ENCODE measurements at places on chromosomes 12 and 14.

DNA sequence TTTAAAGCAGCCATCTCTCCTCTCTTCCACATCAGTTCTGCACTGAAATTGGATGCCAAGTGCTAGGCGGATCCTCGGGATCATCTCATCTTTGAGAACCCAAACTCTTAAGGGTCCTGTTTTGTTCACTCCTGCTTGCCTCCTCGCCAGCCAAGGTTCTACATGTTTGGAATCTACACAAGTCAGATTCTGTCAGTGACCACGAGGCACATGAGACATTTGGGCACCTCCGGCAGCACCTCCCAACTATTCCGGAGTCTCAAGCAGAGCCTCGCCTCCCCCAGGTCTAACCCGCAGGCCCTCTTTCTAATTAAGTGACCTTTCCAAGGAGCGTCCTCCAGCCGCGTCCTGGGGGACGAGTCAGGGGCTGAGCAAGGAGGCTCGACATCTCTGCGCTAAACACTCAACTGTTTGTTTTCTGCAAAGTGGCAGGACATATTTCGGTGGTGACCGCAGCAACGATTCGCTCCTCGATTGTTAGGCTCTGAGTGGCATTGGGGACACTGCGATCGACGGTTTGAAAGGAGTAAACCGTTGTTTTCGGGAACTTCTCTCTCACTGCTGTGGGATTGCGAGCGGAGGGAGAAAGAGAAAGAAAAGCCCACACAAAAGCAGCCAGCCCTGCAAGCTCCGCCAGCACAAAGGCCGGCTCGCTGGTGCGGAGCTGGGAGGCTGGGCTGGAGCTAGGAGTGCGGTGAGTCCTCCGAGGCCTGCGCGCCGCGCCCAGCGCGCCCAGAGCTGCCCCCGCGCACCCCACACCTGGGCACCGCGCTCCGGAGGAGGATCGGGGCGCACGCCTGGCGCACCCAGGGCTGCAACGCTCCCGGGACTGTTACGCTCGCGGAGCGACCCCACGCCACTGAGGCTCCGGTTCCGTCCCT is 640 bp downstream of the ARMH4 start:
- DNase-seq = peak; percentile 10

GRCh38 chr14:60242429-60242828 is 6.6 kb upstream of the PPM1A start:
- DNase-seq = no peak

DNA sequence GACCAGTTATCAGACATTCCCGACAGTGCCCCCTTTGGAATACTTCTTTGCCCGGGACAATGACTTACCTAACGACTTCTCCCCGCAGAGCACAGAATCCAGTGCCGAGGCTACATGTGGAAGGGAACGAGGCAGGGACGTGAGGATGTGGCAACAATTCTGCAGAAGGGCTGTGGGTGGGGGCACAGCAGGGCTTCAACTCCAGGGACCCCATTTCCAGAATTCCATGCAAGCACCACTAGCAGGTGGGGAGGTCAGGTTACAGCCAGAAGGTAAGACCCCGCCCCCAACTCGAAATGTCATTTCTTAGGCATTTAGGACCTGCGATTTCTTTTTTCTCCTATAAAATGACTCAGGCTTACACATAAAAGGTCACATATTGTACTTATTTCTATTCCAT is 207.9 kb downstream of the TMEM132C start:
- no peak for DNase-seq

DNA sequence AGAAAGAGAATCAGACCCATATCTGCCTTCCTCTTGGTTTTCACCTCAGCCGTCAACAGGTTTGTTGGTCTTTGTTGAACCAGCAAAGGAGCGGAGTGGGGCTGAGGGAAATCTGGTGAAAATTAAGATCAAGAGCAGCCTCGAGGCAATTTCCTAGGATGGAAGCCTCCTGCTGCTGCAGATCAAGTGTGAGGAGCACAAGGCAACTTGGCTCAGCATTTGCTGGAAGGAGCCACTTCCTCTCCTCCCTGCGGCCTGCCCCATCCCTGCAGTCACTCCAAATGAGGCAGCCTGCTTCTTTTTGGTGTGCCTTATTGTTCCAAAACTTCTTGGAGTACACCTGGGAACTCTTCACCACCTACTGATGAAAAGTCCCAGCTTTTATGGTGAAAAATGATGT is 4.9 kb downstream of the TC2N start:
- DNase-seq = no peak
